H54 (cell line): ENCODE measurements at places on chromosomes 11 and 22.

DNA sequence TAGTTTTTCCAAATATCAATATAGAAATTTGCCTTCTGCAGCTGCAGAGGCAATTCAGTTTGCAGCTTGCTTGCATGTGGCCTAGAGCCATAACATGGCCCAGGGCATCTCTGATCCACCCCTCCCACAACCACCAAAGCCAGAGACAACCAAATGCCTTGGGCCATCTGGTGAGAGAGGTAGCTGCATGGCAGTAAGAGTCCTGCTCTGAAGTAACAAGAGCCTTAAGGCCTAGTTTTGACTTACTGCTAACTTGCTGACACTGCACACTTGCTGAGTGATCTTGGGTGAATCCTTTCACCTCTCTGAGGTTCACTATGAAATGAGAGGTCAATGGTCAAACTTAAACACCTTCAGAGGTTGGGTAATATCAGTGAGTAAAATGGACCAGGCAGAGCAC lies 4.9 kb upstream of the SPECC1L start:
- DNase-seq = no peak

GRCh38 chr11:76796511-76797198 lies 13.5 kb downstream of the TSKU start:
- DNase-seq = no peak

DNA sequence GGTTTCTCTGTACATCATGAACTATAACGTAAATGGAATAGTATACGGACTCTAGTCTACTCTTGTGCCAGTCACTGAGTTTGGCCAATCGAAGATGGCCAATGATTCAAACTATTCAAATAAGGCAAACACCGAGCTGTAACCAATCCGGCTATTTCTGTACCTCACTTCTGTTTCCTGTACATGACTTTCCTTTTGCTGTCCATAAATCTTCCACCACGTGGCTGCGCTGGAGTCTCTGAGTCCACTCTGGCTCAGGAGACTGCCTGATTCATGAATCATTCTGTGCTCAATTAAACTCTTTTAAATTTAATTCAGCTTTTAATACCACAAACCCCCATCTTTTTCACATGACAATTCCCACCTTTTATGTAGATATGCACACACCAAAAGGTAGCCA lies 1.5 kb upstream of the JAML start:
- no peak for DNase-seq

- DNase-seq = no peak
Observed at GRCh38 chr22:25169278-25170031, 30.2 kb upstream of the CRYBB3 start.

- no peak for DNase-seq
Observed at GRCh38 chr22:33337524-33337923, 279.3 kb upstream of the SYN3 start.

DNA sequence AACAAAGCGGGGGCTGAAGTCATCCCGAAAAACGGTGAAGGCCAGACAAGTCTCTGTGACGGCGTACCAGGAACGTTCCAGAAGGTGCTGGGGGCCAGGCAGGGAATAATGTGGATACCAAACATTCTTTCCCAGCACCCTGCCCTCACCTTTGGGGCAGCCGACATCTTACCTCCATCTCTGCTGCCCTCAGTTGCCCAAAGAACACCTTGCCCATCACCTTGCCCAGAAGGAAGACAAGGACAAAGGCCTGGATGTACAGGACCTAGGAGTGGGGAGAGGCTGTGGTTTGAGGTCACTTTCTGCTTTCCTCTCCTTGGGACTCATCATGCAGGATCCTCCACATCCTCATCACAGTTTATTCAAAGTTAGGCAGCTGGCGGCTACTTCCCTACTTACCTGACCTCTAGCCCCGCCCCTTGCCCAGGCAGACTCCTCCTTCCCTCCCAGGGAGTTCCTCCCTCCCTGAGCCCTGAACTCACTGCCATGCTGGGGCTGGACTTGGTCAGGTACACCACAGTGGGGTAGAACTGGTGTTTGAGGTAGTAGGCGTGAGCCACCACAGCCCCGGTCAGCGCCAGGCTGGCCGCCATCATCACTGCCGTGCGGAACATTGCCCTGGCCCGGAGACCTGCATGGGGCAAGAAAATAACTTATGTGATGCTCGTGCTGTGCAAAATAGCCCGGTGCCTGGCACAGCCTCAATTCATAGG lies 1.2 kb downstream of the SYVN1 start:
- DNase-seq = no peak

DNA sequence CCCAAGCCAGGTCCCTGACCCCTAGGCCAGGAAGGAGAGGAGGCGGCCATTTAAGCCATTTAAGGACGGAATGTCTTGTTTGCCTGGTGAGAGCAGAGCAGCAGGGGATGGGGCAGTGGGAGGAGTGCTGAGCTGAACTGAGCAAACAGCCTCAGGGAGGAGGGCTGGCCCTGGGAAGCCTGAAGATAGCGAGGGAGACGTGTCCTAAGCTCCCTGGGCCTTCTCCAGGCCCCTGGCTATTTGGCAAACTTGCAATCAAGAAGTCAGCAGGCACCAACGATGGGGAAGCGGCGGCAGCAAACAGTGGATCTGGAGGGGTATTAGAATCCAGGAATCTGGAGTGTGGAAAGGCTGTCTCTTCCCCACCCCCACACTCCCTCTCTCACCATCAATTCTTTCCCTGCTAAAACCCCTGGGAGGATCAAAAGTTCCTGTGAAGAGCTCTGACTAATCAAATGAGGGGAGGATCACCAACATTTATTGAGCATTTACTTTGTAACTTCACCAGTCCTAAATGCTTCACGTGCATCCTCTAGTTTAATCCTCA lies 8.8 kb downstream of the BCL9L start:
- DNase-seq = no peak

- no peak for DNase-seq
Observed at GRCh38 chr11:33262011-33262645, 4.9 kb downstream of the HIPK3 start.

- no peak for DNase-seq
Observed at GRCh38 chr11:34926101-34926830, 9.8 kb downstream of the PDHX start.

- no peak for DNase-seq
Observed at GRCh38 chr11:113241636-113242054, 72.7 kb upstream of the TTC12 start.

DNA sequence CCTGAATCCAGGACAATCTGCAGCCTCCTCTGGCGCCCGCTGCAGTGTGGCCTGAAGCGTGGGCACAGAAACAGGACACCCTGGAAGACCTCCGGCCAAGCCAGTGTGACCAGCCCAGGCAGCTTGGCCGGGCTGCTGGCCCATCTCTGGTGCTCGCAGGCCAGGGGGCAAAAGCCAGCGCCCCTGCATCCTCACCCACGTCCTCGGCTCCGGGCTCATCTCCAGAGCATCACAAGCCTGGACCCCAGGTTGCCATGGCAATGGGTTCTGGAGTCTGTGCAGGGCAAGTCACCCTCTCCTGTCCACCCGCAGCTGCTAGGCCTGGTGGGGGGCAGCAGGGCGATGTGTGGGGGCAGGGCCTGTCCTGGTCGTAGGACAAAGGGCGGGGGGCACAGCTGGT lies 9.3 kb upstream of the PDGFB start:
- no peak for DNase-seq
